ENCODE measurements at places on chromosomes 1 and 21.

DNA sequence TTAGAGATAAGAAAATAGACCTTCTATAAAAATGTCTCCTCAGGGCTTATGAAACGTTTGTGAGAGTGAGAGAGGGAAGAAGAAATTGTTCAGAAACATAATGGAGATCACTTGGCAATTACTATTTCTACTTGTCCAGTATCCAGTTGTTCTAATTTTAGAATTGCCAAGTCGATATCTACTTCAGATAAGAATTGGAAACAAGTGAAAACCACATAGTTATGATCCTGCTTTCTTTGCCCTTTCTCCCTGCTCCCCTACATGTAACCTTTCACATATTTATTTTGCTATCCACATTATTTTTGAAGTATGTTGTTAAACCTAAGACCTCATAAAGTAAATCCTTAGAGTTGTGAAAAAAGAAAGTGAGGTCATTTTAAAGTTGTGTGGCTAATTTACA is 1154.7 kb upstream of the ADGRL2 start:
- DNase-seq = no peak

DNA sequence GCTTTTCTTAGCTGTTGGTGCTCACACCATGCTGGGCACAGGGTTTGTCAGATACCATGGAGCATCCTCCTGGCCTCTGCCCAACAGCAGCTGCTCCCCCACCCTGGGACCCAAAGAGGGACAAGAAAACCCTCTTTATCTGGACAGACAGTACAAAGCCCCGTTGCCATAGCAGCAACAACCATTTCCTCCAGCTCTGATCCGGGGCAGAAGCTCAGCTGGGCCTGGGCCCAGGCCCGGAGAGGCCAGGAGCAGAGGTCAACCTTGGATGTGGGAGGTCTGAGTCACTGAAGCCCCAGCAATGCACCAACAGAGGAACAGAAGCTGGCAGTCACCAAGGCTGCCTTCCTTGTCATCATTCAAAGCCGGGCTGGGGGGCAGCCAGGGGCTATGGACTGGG is 228.4 kb upstream of the POU3F1 start:
- DNase-seq = no peak

DNA sequence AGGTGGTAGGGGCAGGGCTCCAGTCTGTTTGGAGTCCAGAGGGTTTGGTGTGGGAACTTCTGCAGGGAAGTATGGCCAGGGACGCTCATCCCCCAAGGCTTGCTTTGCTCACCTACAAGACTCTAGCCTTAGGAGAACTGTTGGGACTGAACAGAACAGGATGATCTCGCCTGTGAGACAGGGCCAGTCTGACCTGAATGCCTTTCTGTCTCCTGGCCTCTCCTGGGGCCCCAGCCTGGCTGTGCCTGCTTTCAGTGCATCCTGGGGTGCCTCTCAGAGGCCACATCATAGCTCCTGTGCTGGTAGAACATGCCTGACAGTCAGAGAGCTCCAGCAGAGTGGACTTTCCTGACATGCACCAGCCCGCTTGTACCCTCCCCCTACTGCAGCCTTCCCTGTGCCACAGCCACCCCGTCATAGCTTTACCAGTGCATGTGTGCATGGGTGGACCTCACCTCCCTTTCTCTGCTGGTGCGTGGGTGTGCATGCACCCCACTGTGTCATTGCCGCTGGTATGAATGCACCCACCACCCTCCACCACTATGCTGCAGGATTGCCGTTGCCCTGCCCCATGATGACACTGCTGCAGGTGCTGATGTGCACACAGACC is 165.8 kb downstream of the GIPC2 start:
- DNase-seq = no peak

DNA sequence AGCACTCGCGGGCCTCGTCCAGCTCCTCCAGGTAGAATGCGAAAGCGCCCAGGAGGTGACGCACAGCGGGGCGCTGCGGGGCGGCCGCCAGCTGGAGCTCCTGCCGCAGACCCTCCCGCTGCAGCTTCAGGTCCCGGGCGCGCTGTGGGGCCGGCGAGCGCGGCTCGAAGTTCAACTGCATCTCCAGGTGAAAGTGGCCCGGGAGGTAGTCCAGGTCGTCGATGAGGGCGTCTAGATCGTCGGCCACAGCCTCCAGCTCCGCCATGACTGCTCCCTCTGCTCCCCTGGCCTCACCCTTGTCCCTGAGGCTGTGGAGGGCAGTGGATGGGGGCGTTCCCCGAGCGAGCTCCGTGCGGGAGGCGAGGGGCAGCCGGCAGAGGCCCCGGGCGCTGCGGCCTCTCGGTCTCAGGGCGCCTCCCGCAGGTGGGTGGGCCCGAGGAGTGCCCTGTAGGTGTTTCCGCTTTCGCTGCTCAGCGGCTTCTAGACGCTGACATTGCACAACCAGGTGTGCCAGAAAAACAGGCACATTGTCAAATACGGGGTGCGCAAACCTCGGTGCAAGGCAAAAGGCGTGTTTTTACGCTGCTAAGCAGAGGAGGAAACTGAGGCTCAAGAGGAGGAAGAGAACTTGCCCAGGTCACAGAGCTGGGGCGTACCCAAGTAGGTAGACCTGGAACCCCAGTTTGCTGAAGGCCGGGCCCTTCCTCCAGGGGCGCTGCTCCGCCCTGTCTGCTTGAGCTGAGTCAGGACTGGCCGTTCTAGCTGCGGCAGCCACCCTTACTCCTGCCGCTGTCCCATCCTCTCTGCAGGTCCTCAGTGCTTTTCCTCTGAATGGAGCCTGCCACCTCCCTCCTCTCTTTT is at the start of gene TTC22:
TTC22 (minus strand) TSS at position 425 of the 861 bp plus-strand sequence; CDS start at position 265, 160 bp downstream.
- peak; percentile 20 for DNase-seq

DNA sequence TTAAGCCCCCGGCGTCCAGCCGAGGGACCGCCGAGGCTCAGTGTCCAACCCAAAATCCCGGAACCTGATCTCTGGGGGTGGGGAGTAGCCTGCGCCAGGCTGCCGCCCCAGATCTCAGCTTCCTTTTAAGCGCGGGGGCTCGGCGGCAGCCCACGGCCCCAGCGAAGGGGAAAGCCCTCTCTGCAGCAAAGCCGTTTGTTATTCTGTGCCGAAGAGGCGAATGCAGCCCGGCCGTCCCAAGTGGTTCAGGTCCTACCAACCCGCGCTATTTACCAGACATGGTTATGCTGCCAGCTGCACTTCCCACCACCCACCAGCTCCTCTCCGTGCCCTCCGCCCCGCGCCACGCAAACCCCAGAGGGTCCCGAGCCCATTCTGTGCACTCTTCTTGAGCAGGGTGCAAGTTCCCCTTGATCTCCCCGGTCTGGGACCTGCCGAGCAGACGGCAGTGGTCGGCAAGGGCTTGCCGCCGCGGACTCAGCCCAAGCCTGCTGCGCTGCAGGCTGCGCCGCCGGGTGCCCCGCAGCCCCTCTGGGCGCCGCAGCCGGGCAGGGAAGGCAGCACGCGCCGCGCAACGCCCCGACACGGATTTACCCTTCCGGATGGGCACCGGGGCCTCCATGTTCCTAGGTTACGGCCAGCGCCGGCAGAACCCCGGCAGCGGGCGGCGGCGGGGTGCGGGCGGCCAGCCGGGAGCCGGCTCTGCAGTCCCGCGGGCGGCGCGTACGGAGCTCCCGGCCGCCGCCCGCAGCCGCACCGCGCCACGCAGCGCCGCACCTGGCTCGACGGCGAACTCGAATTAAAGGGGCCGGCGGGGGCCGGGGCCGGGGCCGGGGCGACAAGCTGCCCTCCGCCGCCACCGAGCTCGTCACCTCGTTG is 738 bp upstream of the KCNA2 start:
- no peak for DNase-seq

DNA sequence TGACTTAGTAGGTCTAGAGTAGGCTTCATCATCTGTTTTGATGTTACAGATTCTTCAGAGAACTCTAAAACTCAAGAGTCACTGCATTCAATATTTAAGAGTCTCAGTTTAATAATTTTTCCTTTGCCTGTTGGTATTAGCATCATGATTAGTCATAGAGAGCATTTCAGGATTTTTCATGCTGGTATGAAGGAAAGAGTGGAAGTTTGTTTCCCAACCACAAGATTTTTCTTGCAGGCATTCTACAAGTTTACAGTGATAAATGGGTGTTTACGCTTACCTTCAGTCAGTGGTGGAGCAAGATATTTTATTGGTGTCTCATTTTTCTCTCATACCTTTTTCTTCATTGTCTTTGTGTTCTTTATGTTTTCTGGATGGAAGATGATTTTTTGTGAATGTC is 58.4 kb upstream of the MYOCOS start:
- DNase-seq = no peak

DNA sequence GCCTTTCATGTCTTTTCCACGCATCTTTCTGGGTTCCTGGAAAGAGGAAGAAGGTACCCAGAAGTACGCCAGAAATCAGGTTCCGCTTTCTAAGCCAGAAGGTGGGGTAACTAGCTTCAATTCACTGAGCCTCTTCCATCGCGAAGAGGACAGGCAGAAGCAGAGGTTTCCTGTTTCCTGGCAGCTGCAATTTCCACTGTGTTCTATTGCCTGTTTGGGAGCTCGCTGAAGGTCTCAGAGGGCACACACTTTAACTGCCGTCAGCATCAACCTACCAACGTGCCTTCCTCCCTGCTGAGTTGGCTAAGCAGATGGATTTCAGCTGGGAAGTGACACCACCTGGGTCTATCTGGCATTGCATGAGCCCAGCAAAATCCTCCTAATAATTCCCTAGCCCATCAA is 10.0 kb downstream of the NCF2 start:
- peak; percentile 27 for DNase-seq

DNA sequence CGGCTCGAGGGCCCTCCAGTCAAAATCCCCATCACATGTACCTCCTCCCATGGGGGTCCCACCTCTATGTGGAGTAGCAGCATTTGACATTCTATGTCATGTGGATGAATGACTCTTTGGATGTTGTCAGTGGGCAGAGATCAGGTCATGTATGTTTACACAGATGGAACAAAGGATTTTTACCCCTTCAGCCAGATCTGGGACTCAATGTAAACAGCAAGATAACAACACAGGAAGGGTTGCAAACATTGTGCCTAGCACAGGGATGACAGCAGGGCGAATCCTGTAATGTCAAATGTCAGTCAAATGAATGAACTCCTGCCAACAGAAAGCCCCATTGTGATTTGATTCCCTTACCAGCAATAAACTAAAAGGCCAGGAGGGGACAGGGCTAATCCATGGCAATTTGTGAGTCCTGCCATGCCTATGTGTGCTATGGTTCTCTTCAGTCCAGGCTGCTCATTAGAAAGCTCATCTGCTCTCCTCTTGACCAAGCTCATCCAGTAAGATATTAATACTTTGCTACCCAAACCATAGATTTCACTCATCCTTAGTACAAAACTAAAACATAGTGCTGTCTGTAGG is 60.3 kb downstream of the PGBD5 start:
- no peak for DNase-seq

DNA sequence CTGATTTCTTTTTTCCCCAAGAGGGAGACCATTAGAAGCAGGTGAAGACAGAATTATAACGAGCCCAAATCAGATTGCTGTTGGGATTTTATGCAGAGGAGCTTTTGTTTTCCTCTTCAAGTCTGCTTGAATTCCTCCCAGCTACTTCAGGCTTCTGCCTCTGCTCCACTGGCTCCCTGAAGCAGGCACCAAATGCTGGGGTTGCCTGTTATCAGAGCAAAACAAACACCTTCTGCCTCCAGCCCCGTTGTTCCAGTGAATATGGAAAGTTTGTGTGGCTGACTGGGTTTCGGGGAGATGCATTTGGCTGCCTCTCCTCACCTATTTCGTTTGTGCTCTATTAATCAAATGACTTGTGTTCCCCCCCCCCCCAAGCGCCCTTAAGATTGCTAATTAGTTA is 209.2 kb downstream of the URB2 start:
- no peak for DNase-seq

- DNase-seq = no peak
These were observed 619.2 kb downstream of the SMYD3 start for GRCh38 chr1:245887829-245888228.

GRCh38 chr1:43052786-43053439 is 94.2 kb upstream of the SLC2A1 start:
- DNase-seq = no peak

- no peak for DNase-seq
These were observed 56.9 kb downstream of the PROX1 start for GRCh38 chr1:214044438-214045214.

- no peak for DNase-seq
These were observed 3.6 kb downstream of the BEST4 start for GRCh38 chr1:44784094-44785028.

GRCh38 chr1:101653482-101653946 is 343.2 kb downstream of the OLFM3 start:
- peak; percentile 7 for DNase-seq

- no peak for DNase-seq
These were observed 32.8 kb upstream of the BACH1 start for GRCh38 chr21:29265690-29266479.

GRCh38 chr1:20200966-20201365 is 14.6 kb upstream of the PLA2G2C start:
- no peak for DNase-seq

GRCh38 chr1:228236744-228237143 is 28.9 kb downstream of the OBSCN start:
- DNase-seq = peak; percentile 57

GRCh38 chr1:199265319-199265718 is 626.5 kb downstream of the PTPRC start:
- no peak for DNase-seq

GRCh38 chr1:187692799-187693198 is 864.0 kb downstream of the PLA2G4A start:
- no peak for DNase-seq

DNA sequence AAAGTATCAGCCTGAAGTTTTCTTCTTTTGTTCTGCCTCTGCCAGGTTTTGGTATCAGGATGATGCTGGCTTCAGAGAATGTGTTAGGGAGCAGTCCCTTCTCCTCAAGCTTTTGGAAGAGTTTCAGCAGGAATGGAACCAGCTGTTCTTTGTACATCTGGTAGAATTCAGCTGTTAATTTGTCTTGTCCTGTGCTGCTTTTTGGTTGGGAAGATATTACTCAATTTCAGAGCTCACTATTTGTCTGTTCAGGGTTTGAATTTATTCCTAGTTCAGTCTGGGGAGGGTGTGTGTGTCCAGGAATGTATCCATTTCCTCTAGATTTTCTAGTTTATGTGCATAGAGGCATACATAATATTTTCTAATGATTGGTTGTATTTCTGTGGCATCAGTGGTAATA is 12.8 kb downstream of the ZNF678 start:
- no peak for DNase-seq

- DNase-seq = no peak
These were observed 200.4 kb downstream of the LYPLAL1 start for GRCh38 chr1:219374046-219374566.
